ENCODE measurements at places on chromosomes 2 and 18.

- DNase-seq: no peak
These were observed 95.4 kb downstream of the DOCK10 start for GRCh38 chr2:224946895-224947294.

GRCh38 chr2:43001055-43001378, 208.6 kb upstream of the HAAO start:
- no peak for DNase-seq

DNA sequence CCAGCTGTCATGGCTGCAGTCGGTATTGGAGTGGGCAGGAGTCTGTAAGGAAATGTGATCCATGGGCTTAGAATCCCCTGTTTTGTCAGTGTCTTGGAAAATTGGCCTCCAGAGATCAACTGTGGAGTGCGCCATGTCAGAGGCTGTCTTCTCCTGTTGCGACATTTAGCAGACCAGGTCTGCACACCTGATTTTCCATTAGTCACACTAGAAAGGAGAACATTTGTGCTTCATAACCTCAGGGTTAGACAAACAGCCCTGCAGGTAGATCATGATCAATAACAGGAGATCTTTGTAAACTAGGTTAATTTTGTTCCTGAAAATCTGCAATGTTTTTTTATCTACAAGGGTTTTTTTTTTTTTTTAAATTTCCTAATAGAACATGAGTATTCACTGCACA, 28.0 kb downstream of the LDLRAD4 start:
- no peak for DNase-seq

- DNase-seq: no peak
These were observed 232.8 kb downstream of the PIK3C3 start for GRCh38 chr18:42187611-42188380.

GRCh38 chr2:217661378-217661777, 341.4 kb downstream of the TNS1 start:
- DNase-seq: no peak

- no peak for DNase-seq
These were observed 13.2 kb downstream of the REV1 start for GRCh38 chr2:99476629-99477028.

DNA sequence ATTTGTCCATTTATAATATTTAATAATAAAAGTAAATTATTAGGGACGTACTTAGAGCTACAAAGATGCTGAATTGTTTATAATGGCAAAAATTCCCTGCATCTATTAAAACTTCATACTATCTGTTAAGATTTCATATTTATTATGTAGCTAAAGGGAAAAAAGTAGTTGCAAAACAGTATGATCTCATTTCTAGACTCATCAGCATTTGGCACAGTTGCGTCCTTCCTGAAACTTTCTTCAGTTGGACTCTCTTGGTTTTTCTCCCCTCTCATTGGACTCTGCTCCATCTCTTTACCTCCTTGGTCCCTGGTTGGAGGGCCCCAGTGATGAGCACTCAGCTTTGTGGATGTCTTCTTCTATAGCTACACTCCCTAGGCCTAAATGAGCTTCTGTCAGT, 99.6 kb downstream of the TMEM247 start:
- no peak for DNase-seq

GRCh38 chr2:235845245-235845644, 322.9 kb downstream of the GBX2 start:
- DNase-seq: no peak

- DNase-seq: peak; percentile 2
These were observed 34.4 kb upstream of the TRAPPC8 start for GRCh38 chr18:31977270-31977872.

DNA sequence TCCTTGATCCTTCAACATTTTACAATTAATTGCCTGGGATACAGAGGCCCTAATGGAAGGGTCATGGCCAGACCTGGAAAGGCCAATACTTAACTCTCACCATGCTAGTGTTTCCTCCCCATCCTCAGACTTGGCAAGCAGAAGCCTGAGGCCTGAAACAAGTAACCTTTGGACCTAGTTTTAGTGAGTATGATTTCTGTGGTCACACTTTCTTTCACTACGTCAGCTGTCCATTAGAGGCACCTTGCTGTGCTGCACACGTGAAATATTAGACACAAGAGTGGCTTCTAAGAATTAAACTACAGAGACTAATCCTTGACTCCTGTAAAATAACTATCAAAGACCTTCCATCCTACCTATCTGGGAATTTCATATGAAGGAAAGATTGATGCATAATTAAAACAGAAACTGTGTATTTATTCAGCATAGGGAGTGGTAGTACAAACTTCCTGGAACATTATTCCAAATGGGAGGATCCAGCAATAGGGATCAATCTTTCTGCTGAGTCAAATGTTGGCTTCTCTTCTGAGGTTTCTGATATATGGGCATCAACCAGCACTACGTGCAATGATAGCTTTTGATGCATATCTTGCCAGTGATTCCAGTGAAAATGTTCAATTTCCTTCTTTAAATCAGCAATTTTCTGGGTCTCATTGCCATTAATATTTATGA, 249.7 kb downstream of the IKZF2 start:
- DNase-seq: no peak

DNA sequence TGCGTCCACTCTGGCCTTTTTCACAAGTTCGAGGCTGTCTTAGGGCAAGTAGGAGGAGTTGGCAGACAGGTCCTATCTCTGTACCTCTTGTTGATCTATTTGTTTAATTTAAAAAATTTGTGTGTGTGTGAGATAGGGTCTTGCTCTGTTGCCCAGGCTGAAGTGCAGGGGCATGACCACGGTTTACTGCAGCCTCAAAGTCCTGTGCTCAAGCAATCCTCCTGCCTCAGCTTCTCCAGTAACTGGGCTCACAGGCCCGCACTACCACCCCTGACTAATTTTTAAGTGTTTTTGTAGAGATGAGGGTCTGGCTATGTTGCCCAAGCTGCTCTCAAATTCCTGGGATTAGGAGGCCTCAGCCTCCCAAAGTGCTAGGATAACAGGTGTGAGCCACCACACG, 4.2 kb upstream of the SLC35F6 start:
- no peak for DNase-seq

GRCh38 chr2:107712857-107713256, 113.8 kb upstream of the RGPD4 start:
- DNase-seq: no peak

- no peak for DNase-seq
These were observed 292.7 kb upstream of the SLC39A10 start for GRCh38 chr2:195364015-195364965.

- no peak for DNase-seq
These were observed 166.4 kb upstream of the PXDN start for GRCh38 chr2:1910592-1911246.

- no peak for DNase-seq
These were observed 56.2 kb upstream of the B3GNT7 start for GRCh38 chr2:231339316-231339715.

DNA sequence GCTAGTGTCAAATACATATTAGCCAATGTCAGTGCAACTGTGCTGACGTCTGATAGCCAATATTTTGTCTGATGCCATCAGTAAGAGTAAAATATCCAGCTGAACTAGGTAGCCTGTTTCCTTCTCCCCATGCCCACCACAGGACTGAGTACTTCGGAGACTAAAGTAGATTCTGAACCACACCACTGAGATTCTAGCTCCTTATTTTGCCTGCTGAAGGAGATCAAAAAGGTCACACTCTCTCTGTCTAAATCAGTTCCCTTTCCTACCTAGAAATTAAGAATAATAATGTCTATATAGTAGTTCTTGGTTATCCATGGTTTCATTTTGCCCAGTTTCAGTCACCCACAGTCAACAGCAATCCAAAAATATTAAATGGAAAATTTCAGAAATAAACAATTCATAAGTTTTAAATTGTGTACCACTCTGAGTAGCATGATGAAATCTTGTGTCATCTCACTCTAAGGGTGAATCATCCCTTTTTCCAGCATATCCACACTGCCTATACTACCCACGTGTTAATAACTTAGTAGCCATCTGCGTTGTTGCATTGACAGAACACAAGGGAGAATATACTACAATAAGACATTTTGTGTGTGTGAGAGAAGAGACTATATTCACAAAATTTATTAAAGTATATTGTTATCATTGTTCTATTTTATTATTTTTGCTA, 1043.3 kb upstream of the PIK3C3 start:
- no peak for DNase-seq

DNA sequence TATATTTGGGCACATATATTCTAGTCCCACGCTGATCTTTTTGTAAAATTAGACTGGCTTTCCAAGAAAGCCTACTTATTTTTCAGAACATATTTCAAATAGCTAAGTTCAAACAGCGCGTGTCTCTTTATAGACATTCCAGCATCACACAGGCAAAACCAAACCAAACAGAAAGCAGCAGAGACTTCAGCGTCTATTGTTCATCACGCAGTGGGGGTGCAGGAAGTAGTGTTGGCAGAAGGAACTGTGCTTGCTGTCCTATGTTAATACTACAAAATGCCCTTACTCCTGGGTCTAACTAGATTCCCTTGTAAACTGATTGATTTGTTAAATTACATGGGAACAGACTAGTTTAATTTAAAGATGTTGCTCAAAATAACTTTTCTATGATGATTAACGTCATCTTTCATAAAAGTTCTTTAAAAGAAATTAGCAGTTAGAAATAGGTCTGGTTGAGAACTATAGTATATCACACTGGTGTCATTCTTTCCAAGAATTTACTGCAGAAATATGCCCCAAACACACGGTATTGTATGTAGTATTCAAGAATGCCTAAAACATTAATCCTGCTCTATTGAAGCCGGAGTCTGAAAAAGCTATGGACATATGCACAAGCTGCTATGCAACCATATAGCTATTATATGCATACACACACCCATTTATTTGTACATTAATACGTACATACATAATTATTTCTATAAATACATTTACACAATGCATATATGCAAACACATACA, 436.3 kb downstream of the CBLN2 start:
- no peak for DNase-seq
